ENCODE measurements at places on chromosomes 4 and X.

DNA sequence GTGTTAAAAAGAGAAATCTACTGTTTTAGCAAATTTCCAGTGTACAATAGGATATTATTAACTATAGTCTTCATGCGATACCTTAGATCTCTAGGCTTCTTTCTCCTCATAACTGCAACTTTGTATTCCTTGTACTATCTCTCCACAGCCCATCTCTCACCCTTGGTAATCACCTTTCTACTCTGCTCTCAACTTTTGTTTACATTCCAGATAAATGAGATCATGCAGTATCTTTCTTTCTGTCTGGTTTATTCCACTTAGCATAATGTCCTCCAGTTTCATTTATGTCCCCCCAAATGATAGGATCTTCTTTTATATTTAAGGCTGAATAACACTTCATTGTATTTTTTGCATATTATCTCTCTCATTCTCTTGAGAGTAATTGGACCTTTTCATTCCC, 165.5 kb downstream of the HS3ST1 start:
- DNase-seq, result peak; percentile 1

DNA sequence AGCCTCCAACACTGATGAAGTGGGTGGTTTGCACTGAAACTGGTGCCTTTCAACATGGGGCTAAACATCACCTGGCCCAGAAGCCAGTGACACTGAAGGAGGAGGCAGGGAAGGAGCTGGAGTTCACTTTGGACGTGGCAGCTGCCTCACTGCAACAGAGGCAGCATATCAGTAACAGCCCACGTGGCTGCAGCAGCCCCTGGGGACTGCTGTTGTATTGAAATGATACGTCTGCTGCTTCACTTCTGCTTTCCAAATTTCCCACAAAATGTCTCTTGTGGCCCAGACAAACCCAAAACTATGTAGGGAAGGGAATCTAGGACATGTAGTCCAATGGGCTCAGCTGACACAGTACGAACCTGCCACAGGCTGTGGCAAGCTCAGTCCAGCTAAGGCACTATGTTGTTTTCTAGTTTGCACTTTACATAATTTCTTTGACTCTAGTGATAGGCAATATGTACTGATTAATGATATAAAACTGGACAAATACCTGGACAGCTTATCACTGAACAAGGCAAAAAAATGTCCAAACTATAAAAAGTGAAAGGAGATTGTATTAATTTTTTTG, 84.7 kb upstream of the RAPGEF2 start:
- DNase-seq, result no peak

DNA sequence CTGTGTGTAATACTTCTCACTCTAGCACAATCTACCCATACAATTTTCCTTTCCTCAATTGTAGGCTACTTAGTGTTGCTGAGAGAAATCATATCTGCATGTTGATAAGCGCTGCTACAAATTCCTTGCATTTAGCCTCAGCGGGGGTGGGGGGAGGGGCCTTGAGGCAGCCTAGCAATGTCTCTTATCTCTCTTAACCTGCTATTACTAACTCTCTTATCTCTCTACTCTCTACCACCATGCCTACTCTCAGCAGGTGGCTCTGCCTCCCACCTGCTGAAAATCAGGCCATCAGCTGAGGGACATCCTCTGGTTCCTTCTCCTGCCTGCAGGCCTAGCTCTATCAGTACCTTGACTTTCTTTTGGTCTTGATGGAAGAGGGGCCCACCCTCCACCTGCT, 98.9 kb downstream of the GPR82 start:
- DNase-seq, result no peak

GRCh38 chr4:109990261-109991257, 77.9 kb downstream of the EGF start:
- DNase-seq, result no peak

- DNase-seq, result no peak
These were observed 75.9 kb downstream of the INTS12 start for GRCh38 chr4:105632599-105632998.

- DNase-seq, result no peak
These were observed 10.0 kb upstream of the SPP1 start for GRCh38 chr4:87965501-87965975.

GRCh38 chr4:44522761-44523445, 74.3 kb upstream of the KCTD8 start:
- no peak for DNase-seq

GRCh38 chr4:188138227-188138626, 1.0 kb upstream of the TRIML1 start:
- no peak for DNase-seq

- no peak for DNase-seq
These were observed 19.9 kb upstream of the CYBB start for GRCh38 chrX:37759878-37760418.

DNA sequence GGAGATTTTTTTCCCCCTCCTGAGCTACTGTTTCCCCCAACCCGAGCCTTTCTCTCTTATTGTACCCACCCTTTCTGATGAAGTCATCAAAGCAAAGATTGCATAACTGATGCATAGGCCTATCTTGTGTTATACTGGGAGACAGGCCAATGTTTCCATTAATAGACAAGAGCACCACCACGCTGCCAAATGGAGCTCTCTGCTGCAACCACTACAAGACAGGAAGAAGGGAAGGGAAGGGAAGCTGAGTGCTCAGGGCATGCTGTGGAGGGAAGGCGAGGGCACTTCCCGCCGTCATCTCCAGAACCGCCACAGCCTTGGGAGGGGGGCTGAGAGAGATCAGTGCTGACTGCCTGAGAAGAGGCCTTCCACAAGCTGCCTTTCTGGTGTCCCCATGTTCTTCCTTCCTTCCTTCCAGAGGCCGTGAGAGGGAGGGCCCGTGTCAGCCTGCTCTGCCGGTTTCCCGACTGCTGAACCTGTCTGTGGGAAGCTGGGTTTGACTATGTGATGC, 75.0 kb downstream of the MGST2 start:
- DNase-seq, result no peak

DNA sequence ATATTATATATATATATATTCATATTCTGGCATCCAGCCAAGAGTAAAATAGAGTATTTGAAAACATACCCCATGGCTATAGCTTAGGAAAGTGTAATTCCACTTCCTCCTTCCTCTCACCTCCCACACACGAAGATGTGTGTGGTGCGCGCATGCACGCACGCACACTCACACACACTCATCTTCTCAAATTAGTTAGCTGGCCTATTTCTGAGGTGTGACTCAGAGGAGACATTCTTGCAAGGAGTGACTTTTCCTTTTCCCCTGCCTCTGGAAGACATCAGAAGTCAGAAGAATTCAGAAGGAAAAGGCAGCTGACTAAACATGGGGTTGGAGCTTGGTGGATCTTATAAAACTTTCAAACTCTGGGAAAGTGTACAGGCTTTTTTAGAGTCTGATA, 8.8 kb downstream of the ENPEP start:
- no peak for DNase-seq

GRCh38 chrX:71178908-71179307, 34.3 kb downstream of the NLGN3 start:
- no peak for DNase-seq

DNA sequence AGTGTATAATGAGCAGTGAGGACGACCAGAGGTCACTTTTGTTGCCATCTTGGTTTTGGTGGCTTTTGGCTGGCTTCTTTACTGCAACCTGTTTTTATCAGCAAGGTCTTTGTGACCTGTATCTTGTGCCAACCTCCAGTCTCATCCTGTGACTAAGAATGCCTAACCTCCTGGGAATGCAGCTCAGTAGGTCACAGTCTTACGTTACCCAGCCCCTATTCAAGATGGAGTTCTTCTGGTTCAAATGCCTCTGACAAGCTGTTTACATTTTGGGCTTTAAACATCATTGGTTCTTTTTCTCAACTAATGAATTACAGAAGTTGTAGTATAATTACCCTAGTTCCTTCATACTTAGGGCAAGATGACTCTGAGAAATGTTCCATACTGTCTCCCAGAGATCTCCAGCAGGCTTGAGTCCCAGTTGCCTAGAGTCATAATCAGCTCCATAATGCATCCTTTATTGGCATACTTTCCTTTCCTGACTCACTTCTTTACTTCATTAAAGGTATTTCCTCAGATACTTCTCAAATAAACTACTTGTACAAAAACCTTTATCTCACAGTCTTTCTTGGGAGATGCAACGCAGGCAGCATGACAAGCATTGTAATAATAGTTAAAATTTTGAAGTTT, 136.5 kb downstream of the KDM6A start:
- DNase-seq, result no peak

DNA sequence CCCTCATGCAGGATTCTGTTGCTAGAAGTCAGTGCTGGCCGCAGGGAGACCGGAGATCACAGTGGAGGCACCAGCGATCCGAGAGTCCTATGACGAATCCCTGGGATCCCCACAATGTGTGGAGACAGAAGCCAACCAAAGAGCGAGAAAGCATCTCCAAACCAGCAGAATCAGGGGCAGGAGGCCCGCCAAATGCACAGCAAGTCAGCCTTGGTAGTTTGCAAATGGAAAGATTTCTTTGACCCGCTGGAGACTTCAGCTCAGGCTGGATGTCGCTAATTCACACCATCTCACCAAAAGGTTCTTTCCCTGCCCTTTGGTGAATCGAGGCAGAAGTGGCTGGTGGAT, 505 bp upstream of the PKD2 start:
- DNase-seq, result no peak

GRCh38 chr4:92599044-92599443, 295.3 kb downstream of the GRID2 start:
- DNase-seq, result no peak

DNA sequence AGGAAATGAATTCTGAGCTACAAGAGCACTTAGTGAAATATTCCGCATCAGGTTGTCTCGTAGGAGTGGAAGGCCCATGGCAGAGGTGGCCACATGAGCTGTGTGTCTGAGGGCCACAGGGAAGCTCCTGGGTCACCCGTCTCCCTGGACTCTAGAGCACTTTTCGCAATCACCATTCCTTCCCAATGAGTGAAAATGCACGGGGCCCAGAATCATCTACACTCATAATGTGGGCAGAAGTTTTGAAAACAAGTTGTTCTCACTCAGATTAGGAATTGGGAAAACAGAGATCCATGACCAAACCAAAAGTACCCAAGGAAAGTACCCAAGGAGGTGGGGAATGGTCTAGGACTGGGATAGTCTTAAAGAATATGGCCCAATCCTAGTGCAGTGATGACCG, 94.4 kb downstream of the SCD5 start:
- DNase-seq, result no peak

DNA sequence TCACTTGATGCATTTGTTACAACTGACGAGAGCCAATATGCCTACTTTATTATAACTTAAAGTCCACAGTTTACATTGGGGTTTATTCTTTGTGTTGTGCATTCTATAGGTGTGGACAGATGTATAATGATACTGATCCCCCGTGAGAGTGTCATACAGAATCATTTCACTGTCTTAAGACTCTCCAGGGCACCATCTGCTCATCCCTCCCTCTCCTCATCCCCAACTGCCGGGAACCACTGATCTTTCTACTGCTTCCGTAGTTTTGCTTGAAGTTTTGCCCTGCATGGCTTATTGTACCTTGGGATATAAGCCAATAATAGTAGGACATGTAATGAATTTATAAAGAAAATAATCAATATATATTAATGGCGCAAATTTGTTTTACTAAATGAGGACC, 137.8 kb upstream of the MSX1 start:
- no peak for DNase-seq

DNA sequence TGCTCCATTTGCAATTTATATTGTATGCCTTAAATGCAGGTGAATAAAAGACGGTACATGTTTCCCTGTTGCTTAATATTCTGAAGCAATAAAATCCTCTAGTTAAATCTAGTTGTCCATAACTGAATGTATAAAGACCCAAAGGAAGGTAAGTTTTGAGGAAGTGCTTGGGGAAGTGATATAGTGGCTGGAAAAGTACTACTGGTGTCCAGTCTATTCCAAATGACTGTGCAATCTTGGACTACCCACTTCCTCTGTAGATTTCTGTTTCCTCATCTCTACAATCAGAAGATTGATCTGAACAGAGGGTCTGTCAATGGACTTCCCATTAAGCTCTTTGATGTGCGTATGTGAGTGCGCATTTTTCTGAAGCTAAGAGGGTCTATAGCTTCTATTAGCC, 17.0 kb downstream of the SNCA start:
- no peak for DNase-seq

DNA sequence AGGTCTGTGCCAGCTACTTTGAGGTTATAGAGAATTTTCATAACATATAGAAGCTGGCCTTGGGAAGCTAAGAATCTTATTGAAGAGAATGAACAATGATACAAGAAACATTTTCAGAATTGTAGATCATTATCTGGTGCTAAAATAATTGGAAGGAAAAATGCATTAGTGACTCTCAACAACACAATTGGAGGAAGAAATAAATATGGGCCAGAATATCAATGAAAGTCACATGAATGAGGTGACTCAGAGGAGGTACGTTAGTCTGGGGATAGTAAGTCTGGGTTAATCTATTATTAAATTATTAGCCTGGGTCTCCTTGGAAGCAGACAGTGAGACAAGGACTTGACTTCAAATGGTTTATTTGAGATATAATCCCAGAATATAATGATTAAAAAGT, 529.3 kb upstream of the SLIT2 start:
- no peak for DNase-seq

DNA sequence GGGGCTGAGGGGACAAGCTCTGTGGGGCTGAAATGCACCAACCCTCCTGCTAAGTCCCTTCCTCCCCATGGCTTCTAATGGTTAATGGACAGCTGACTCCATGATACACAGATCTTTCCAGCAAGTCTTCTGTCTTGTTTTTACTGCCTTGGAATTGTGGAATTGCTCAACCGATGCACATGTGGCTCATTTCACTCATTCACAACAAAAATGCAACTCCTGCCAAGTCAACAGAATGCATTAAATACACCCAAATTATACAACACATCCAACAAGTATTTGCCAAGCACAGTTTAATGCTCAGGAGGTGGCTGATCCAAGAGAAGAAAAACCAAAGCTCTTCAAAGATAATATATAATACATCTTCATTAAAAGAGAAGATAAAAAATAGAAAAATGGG, 61.9 kb upstream of the PAGE4 start:
- DNase-seq, result no peak

DNA sequence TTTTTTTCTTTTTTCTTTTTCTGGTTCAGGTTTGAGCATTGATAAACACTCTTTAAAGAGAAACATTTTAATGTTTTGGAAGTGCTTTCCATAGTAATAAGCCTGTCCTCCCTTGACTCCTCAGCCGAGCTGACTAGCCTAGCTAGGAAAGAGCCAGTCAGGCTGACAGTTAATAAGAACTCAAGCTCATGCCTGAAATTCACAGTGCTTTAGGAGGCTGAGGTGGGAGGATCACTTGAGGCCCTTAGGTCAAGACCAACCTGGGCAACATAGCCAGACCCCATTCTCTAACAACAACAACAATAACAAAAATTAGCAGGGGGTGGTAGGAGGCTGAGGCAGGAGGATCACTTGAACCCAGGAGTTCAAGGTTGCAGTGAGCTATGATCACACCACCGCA, 53.4 kb upstream of the ZCCHC13 start:
- DNase-seq, result no peak

DNA sequence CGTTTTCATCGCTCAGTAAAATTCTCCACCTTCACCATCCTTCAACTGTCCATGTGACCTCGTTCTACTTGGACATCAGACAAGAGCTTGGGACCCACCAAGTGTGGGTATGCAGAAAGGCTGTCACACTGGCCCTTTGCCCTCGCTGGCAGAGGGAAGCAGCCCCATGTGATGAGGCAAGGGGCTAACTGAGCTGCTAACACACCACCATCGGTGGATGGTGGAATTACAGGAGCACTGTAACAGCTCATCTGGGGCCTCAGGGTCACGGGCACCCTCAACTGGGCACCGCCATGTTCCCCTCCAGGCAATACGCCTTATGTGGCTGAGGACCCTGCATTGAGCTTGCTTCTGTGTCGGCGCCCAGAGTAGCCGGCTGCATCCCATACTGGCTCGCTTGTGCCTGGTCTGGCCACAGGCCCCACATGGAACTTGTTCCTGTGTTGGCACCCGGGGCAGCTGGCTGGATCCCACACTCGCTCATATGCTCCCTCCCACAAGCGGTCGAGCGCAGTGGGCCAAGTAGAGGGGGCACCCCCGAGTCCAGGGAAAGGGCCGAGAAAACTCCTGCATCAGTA, 109.5 kb downstream of the TAB3 start:
- DNase-seq, result no peak

Measured in iPS DF 6.9 (cell line).